ENCODE measurements at places on chromosomes 2 and 18.
A peak's percentile ranks its signal among the peaks of the same experiment; 100 is the strongest.

DNA sequence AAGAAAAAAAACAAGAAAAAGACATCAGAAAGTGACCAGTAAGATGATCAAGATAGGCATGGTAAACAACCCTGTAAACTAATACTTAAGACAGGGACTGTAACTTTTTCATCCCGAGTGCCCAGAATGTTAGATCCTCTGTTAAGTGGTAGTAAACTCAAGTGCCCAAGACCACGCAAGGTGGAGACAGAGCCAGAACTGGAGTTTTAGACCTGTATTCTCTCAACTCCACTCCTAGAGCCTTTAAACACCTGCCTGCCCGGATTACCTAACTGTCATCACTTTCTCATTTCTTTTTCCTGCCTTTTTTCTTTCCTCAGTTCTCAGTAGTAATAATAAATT, 75.2 kb upstream of the CDCA7 start:
- DNase-seq, result no peak

DNA sequence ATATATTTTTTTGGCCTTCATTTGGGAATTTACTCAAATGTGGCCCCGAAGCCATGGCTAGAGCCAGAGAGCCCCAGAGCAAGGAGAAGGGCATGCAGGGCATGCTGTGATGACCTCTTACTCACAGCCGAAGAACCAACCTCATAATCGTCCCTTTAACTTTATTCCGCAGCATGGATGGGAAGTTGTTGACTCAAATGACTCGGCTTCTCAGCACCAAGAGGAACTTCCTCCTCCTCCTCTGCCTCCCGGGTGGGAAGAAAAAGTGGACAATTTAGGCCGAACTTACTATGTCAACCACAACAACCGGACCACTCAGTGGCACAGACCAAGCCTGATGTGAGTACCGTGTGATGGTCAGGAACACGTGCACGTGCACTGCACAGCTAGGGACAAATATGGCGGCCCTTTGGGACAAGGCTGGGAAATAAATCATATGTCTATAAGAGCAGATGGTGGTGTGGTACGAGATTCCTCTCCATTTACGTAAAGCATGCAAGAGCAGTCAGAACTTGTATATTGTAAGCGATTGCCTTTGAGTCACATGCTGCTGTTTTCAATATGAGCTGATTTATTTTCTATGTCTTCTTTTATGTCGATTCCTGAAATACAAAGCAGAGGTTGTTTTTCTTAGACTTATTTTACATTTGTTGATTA, 280.9 kb downstream of the NEDD4L start:
- no peak for DNase-seq

GRCh38 chr2:149365931-149366583, 35.7 kb downstream of the LYPD6 start:
- DNase-seq, result no peak

DNA sequence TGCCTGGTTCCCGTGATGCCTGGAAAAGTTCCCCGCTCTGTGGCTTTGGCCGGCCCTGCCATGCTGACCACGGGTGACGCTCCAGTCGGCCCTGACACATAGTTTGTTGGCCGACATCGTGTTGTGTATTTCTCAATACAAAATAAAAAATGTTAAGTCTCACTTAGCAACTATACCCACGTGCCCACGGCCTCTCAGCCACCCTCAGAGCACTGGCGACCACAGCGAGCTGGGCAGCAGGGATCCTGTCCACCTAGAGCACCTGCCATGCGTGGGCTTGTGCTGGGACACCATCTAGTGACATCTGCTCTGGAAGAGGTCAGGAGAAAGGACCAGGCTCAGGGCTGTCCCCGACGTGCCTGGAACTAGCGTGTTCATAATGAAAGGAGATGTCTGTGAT, 261.7 kb downstream of the HDAC4 start:
- DNase-seq, result no peak

- DNase-seq, result no peak
These were observed 1.8 kb upstream of the ARID5A start for GRCh38 chr2:96534701-96535181.

GRCh38 chr18:63063171-63063570, 256.4 kb downstream of the BCL2 start:
- no peak for DNase-seq

- DNase-seq, result no peak
These were observed 58.6 kb downstream of the KCNG2 start for GRCh38 chr18:79856119-79857007.

- DNase-seq, result no peak
These were observed 34.5 kb downstream of the PIK3C3 start for GRCh38 chr18:41989508-41989907.

DNA sequence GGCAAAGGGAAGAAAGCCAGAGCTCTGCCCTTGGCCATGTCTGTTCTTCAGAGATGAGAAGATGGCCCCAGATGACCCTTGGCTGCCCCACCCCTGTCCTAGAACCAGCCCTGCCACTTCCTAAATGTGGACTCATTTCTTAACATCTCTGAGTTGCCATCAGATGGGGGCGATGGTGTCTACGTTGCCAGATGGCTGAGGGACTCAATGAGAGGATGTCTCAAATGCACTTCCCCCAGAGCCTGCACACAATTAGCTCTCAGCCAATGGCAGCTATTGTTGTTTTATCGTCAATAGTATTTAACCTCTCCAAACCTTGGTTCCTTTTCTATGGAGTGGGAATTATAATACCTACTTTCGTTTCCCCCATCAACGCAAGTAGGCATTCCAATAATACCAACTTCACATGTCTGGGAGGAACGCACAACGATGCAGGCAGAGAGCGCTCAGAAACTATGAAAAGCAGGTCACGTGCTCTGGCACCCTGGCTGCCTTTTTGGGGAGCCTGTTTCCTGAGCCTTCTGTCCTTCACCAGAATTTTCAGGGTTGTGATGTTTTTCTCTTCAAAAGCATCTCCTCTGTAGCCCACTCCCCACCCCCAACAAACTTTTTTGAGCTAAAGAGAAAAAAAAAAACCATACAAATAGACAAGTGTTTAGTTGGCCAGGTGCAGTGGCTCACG, 100.3 kb downstream of the MCFD2 start:
- no peak for DNase-seq

DNA sequence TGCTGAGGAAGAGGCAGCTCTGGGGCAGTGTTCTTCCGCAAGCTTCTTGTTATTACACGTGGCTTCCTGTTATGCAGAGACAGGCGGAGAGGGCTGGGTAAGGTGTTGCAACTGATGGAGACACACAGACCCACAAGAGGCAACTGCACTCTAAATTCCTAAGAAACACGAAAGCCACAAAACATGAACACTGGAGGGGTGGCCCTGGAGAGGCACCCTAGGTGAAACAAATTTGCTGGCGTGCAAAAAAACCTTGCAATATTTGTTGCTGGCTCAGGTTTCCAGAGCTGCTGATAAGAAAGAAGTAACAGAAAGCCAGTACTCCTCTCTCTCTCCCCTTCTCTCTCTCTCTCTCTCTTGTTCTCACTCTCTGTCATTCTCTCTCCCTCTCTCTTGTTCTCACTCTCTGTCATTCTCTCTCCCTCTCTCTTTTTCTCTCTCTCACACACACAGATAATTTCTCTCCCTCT, 31.8 kb downstream of the ARHGAP25 start:
- DNase-seq, result peak; percentile 55

GRCh38 chr2:219142329-219142728, 18.3 kb downstream of the NHEJ1 start:
- DNase-seq, result no peak

GRCh38 chr18:79900610-79901570, 50.6 kb downstream of the SLC66A2 start:
- no peak for DNase-seq

Measured in T follicular helper cell (primary cell).